Activated naive CD4-positive, alpha-beta T cell treated with anti-CD3 and anti-CD28 coated beads, Interleukin-2, amount 50 U/mL, for 72 hours (primary cell): ENCODE measurements at places on chromosomes 4 and X. TPM values are rescaled to one million over a fixed set of nuclear protein-coding genes. Genes with fewer than 3 reads are reported as not detected.

The HPSE gene
- 17.4 TPM for total RNA-seq

The DSPP gene
- not detected for total RNA-seq

The EBP gene
- 107 TPM for total RNA-seq

The CENPVL2 gene
- total RNA-seq = not detected

The ASMT gene
- 1.1 TPM for total RNA-seq

The CTAG1B gene
- not detected for total RNA-seq

The SYTL5 gene
- not detected for total RNA-seq

The MAGEE2 gene
- not detected for total RNA-seq

The HSD17B13 gene
- not detected for total RNA-seq

The ALAS2 gene
- not detected for total RNA-seq

The SPANXB1 gene
- not detected for total RNA-seq

The PPP2R2C gene
- total RNA-seq = not detected

The IL2 gene
- total RNA-seq = 110 TPM

The CT47A1 gene
- total RNA-seq = not detected

The CLTRN gene
- total RNA-seq = not detected

The SH3RF1 gene
- total RNA-seq = 0.82 TPM

The ARMCX4 gene
- 7.6 TPM for total RNA-seq

The MAGEA4 gene
- not detected for total RNA-seq

The TMSB15C gene
- 4.5 TPM for total RNA-seq

The DCLK2 gene
- total RNA-seq = not detected

The WDR1 gene
- total RNA-seq = 520 TPM
